ENCODE measurements at places on chromosomes 12 and 14.

GRCh38 chr14:99467336-99468078, 13.2 kb downstream of the SETD3 start:
- no peak for DNase-seq

DNA sequence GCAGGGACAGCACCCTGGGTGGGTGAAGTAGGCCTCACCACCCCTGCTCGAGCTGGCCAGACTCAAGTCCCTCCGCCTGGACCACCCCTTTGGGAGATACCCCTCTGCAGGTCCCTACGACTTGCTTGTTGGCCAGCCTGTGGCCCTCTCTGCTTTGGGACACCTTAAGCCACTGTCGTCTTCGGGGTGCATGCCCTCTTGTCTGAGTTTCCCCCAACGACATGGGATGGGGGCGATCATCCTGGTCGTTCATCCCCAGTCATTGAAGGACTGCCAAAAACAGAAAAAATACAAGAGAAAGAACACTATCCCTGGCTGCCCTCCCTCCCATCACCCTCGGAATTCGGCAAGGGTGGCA, 151.1 kb downstream of the DPF3 start:
- DNase-seq: no peak

GRCh38 chr14:65229748-65230728, 127.7 kb upstream of the MAX start:
- peak; percentile 65 for DNase-seq

DNA sequence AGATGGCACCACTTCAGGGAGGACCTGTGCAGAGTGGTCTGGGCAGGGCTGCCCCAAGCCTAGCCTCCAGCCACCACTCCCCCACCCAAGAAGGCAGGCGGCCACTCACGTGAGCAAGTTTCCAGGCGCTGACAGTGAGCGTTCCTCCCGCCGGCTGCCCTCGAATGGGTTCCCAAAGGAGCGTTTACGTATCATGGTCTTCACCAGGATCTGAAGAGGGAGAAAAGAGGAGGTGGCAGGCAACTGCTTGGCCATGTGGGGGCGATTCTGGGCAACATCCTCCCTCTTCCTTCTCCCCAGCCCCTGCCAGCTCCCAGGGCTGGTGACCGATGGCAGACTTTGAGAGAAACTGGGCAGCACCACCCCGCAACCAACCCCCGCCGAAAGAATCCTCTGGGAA, 35.1 kb downstream of the P2RX4 start:
- no peak for DNase-seq

- no peak for DNase-seq
Measured at GRCh38 chr12:107399046-107399445, 286.6 kb upstream of the PWP1 start.

DNA sequence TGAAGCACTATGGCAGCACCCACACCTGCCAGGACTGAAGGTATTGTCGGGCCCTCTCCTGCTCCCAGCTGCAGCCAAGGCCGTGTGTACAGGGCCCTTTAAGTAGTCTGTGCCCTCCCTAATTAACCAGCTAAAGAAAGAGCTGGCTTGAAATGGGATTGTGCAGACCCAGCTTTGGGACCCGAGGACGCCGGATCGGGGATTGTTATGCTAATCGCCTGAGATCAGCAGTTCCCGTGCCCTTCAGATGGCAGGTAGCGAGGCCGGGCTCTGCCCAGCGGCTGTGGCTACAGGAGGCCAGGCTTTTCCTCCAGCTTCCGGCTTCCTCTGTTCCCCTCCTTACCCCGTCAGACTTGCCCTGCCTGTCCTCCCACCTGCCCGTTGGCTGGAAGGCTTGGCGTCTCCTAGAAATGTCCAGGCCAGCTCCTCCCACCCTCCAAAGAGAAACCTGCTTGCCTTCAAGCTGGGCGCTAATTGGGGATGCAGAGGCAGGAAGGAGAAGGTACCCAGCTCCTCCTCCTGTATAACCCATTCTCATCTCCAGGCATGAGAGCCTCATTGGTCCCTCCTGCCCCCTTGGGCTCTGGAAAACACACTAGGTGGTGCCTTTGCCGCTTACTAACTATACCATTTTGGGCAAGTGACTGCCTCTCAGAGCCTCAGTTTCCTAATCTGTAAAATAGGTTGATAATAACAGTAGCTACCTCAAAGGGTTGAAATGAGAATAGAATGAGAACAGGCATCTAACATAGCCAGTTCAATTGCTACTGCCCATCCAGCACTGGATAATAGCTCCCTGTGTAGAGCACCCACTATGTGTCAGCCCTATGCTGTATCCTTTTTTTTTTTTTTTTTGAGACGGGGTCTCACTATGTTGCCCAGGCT, 25.8 kb upstream of the MSI1 start:
- peak; percentile 95 for DNase-seq

DNA sequence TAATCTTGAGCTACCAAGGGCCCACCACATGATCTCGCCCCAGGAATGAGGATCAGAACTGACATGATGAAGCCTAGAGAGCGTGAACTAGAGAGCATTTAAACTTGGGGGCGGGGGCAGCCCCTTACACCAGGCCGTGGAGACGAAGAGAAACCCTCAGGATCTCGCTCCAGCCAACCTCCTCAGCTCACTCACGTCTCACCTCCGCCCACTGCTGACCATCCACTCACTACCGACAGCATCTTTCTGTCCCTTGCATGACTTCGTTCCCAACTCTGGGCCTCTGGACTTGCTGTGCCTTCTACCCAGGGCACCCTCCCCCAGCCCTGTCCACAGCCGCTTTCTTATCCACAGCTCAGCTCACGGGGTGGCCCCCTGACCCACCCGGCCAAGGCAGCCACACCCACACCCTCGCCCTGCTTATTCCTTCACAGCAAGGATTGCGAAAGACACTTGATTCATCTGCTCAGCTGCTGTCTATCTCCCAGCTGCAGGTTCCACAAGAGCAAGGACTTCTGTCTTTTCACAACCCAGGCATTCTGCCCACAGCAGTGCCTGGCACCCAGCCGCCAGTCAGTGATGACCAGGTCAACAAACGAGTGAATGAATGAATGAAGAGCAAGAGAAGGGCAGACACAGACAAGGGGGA, 6.4 kb downstream of the STX2 start:
- no peak for DNase-seq

- DNase-seq: peak; percentile 15
Measured at GRCh38 chr12:67469666-67470065, 178.9 kb upstream of the DYRK2 start.

- DNase-seq: no peak
Measured at GRCh38 chr12:71060426-71060825, 97.4 kb downstream of the TSPAN8 start.

- no peak for DNase-seq
Measured at GRCh38 chr12:116332705-116333380, 55.4 kb upstream of the MED13L start.

DNA sequence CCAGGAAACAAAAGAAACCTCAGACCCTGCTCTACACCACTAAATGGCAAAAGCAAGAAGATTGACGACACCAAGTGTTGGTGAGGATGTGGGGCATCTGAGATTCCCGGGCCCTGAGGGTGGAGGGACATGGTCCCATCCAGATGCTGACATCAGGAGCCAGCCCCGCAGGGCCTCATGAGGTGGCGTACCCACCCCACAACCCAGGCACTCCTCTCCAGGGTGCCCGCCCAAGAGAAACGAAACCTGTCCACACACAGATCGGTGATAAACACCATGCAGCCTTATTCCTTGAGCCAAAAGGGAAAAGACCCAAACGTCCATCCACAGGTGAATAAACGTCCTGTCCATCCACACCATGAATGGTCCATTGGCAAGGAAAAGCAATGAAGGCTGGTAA, 54.8 kb upstream of the C14orf180 start:
- no peak for DNase-seq

- no peak for DNase-seq
Measured at GRCh38 chr14:89540830-89541470, 123.9 kb upstream of the FOXN3 start.

DNA sequence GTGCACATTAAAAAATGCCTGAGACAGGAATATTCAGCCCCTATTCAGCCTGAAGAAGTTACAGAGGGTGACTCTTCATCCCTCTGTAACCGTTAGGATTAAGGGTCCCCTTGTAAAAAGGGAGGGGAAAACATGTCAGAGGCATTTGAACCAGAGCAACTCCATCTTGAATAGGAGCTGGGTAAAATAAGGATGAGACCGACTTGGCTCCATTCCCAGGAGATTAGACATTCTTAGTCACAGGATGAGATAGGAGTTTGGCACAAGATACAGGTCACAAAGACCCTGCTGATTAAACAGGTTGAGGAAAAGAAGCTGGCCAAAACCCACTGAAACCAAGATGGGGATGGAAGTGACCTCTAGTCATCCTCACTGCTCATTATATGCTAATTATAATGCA, 19.9 kb upstream of the MDM1 start:
- DNase-seq: no peak

- DNase-seq: no peak
Measured at GRCh38 chr14:89351516-89352404, 65.3 kb downstream of the FOXN3 start.

- no peak for DNase-seq
Measured at GRCh38 chr12:113059071-113059595, 2.6 kb downstream of the DTX1 start.

GRCh38 chr14:50978529-50978871, 34.2 kb upstream of the PYGL start:
- DNase-seq: no peak

GRCh38 chr12:66050610-66051009, 79.9 kb downstream of the LLPH start:
- no peak for DNase-seq

GRCh38 chr14:104724981-104725771, 1.1 kb downstream of the ADSS1 start:
- DNase-seq: no peak

DNA sequence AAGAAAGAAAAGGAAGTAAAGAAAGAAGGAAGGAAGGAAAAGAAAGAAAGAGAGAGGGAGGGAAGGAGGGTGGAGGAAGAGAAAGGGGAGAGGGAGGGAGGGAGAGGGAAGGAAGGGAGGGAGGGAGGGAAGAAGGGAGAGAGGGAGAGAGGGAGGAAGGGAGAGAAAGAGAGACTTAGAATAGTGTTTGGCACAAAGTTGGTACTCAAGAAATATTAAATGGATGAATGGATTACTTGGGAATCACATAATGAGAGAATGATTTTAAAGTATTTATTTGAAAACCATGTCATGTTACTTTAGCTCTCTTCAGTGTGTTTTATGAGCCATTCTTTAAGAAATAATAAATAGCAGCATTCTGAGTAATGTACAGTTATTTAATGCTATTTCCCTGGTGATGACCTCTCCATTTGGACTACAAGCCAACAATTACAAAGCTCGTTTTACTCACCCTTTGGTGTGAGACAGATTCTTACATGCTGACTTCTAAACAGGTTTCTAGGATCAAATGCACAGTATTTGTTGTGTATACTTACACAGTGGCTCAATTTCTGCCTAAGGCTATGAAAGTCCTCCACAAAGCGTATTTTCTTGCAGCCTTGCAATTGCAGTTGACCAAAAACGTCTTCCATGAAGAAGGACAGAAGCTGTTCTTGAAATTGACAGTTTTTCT, 861 bp downstream of the IL26 start:
- DNase-seq: no peak

GRCh38 chr14:58414845-58415244, 12.5 kb downstream of the TIMM9 start:
- no peak for DNase-seq

GRCh38 chr12:71009430-71010142, 89.0 kb upstream of the PTPRR start:
- DNase-seq: no peak

DNA sequence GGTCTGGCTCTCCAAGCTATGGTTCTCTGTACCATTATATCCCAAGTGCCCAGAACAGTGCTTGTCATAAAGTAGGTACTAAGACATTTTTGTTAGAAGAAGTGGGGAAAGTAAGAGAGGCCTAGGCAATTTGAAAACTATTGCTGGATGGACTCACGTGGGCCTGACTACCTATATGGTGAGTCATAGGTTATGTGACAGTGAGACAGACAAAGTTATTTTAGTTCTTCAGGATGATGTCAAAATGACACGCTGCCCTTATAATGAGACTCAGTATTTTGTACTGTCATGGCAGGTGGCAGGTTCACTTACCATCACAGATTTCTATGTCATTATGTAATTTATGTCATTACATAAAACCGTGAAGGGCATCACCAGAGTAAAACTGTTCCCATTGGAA, 53.1 kb downstream of the PARP11 start:
- no peak for DNase-seq

- DNase-seq: no peak
Measured at GRCh38 chr14:38357557-38357956, 101.7 kb upstream of the CLEC14A start.

- DNase-seq: no peak
Measured at GRCh38 chr12:75852143-75852542, 179.4 kb downstream of the PHLDA1 start.

- no peak for DNase-seq
Measured at GRCh38 chr14:25004389-25004809, 45.5 kb downstream of the STXBP6 start.

DNA sequence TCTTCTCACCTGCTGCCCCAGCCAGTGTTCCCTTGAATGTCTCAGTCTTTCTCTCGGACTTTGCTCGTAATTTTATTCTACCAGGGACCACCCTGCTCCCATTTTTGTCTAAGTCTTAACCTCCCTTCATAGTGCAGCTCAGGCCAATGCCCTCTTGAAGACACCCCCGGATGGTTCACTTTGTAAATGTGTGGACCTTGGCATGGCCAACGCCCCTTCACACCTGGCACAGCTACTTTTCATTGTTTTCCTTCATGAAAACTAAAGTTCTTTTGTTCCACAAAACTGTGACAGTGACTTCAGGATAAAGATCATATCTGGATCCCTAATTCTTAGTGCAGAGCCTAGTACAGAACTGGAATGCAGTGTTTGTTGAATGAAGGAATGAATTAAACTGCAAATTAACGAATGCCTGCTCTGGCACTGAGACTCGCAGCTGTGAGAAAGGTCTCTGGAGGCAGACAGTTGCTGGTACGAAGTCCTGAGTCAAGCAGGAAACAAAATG, 3.5 kb upstream of the RNASE4 start:
- DNase-seq: no peak

GRCh38 chr12:69022674-69023073, 89.7 kb upstream of the CPM start:
- DNase-seq: no peak

DNA sequence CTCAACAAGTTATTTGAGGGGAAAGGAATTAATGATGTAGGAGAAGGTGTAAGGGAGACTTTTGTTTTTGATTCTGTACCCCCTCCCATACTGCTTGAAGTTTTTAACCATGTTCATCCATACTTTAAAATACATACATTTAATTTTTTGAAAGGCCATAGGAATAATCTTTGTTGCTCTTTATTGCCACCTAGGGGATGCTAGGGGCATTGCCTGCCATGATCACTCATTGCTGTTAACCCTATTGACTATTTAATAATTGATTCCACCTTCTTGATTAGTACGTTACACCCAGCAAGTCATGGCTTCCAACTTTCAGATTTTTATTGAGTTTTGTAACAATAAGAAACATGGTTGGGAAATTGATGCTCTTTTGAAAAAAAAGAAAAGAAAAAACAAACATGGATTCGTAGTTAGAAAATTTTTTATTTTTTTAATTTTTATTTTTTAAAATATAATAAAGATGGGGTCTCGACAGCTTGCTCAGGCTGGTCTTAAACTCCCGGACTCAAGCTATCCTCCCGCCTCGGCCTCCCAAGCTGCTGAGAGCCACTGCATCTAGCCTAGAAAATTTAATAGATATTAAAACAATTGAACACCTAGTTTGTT, 8.5 kb upstream of the PRKAB1 start:
- DNase-seq: no peak

GRCh38 chr12:39931231-39931630, 174.7 kb downstream of the SLC2A13 start:
- no peak for DNase-seq

Data from NCI-H510A (cell line).